ENCODE measurements at places on chromosomes 4 and X. TPM values are rescaled to one million over a fixed set of nuclear protein-coding genes. Genes with fewer than 3 reads are reported as not detected.

DNA sequence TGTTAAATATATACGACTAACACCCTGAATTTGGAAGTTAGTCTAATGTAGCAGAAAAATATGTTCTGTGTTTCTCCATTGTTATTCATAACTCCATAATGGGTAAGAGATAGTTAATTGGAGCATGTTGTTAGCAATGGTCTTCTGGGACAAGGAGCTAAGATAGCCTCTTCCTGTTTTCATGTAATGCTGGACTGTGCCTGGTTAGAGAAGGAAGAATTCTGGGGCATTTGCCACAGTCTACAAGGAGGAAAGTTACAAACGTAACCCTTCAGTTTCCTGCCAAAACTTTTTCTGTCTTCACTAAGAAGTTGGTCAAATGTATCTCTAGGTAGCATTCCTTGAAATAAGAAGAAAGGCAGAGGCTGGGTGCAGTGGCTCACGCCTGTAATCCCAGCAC, 5.8 kb downstream of the PRDX4 start:
- no peak for DNase-seq

- no peak for DNase-seq
Observed at GRCh38 chrX:118883994-118884393, 60.4 kb downstream of the ZCCHC12 start.

DNA sequence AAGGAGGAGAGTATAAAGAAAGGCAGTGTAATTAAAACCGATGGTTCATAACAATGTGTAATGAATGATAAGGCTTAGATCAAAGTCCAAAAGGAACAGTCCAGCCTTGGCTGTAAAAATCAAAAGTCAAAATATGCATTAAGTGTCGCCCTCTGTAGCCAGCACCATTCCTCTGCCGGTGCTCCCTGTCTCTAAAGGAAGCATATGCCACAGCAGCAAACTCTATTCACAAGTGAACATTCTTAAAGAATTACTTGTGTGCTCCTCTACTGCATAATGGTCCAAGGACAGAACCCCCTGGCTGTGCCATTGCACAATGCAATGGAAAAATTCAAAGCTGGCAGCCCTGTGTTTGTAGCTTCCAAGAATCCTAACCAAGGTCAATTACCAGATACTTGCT, 16.3 kb upstream of the MBNL3 start:
- DNase-seq = no peak

The IGBP1 gene
- 88.0 TPM for polyA plus RNA-seq

The CLIC2 gene
- 3.1 TPM for polyA plus RNA-seq

The REELD1 gene
- polyA plus RNA-seq = 0.90 TPM

The NCAPG gene
- polyA plus RNA-seq = 31.0 TPM

- DNase-seq = no peak
Observed at GRCh38 chr4:8016527-8016926, 76.9 kb upstream of the AFAP1 start.

DNA sequence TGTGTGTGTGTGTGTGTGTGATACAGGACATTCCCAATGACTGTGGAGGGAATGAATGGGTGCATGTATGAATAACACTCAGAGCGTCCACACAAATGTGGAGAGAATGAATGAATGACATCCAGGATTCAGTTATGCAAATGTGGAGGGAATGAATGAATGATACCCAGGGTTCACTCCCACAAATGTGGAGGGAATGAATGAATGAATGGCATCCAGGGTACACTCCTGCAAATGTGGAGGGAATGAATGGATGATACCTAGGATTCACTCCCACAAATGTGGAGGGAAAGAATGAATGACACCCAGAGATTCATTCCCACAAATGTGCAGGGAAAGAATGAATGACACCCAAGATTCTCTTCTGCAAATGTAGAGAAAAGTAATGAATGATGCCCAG, 36.0 kb upstream of the ASMTL start:
- no peak for DNase-seq

DNA sequence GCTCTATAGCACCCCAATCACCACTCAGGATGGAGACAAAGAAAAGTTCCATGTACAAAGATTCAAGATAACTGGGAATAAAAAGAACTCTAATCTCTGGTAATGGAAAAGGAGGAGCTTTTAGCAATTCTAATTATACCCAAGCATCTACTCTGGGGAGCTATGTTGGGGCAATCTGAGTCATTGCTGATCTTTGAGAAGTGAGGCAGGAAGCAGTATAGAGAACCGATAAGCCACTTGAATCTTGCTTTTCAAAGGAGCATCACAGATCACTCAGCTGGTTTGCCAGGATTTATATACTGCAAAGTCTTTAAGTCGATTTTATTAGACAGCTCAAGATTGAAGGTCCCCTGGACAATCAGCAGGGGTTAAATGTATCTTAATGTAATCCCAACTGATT, 220.0 kb downstream of the ENOX2 start:
- no peak for DNase-seq

The PPP1R2C gene
- not detected for polyA plus RNA-seq

The ZNF732 gene
- 3.8 TPM for polyA plus RNA-seq

- DNase-seq = no peak
Observed at GRCh38 chrX:2811271-2811670, 17.5 kb upstream of the GYG2 start.

- DNase-seq = peak; percentile 93
Observed at GRCh38 chr4:8274765-8275547, 5.4 kb downstream of the HTRA3 start.

GRCh38 chr4:130395871-130396270, 1299.9 kb downstream of the C4orf33 start:
- no peak for DNase-seq

GRCh38 chrX:13649838-13650237, 3.1 kb upstream of the TCEANC start:
- no peak for DNase-seq

The EGFL6 gene
- 19.8 TPM for polyA plus RNA-seq

The CT55 gene
- 0.21 TPM for polyA plus RNA-seq

The TMEM128 gene
- 44.8 TPM for polyA plus RNA-seq

GRCh38 chr4:7908668-7909067, 31.0 kb downstream of the AFAP1 start:
- DNase-seq = no peak
